ENCODE measurements at places on chromosomes 5 and 9.

GRCh38 chr5:132807163-132807838, 5.8 kb upstream of the SOWAHA start:
- no peak for DNase-seq

GRCh38 chr9:34546834-34547827, 24.3 kb upstream of the ENHO start:
- DNase-seq = peak; percentile 43

DNA sequence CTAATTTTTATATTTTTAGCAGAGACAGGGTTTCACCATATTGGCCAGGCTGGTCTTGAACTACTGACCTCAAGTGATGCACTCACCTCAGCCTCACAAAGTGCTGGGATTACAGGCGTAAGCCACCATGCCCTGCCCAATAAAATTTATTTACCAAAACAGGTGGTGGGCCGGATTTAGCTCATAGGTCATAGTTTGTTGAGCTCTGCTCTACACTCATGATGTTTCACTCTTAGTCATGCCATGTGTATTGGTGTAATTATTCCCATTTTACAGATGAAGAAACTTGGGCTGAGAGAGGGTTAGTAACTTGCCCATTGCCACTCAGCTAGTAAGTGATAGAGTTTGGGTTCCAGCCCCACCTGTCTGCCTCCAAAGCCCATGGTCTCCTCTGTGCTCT, 93.1 kb upstream of the WWC1 start:
- no peak for DNase-seq

DNA sequence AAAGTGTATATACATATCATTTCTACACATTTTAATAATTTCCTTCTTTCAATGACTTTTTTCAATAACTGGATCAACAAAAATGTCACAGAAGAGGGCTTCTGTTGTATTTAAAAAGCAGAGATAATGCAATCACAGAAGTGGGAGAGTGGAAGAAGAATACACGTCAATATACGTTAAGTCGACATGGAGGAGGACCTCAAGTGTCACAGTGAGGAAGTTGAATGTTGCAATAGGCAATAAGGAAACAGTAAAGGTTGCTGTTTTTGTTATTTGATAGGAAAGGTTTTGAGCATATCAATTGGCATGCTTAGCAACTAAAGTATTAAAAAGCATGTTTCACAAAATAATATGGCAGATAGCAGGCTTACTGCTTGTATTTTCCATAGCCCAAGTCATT, 184.0 kb upstream of the NR4A3 start:
- no peak for DNase-seq

DNA sequence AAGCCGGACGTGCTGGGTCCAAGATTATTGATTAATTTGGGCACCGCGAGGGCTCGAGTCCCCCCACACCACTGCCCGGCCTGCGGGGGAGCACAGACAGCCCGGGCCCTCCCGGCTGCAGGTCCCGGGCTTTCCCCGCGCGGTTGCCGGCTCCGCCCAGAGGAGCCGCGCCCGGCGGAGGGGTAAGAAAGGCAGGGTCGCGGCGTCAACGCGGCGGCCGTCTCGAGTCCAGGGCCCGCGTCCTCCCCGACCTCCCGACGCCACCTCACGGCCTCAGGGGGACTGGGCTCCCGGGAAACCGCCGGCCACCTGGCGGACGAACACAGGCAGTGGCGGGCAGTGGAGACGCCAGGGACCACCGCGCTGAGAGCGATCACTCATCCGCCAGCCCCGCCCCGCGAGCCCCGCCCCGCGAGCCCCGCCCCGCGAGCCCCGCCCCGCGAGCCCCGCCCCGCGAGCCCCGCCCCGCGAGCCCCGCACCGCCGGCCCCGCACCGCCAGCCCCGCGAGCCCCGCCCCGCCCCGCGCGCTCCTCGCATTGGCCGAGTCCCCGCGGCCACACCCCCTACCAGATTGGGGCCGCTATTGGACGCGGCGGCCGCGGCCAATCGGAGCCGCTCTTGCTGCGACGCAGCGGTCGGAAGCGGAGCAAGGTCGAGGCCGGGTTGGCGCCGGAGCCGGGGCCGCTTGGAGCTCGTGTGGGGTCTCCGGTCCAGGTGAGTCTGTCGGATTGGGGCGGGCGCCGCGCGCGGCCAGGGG, at the start of gene MRPL41:
Gene MRPL41, plus strand, starts transcription at position 616 of the 758 bp plus-strand sequence. CDS start 203 bp downstream, outside the sequence.
- DNase-seq = peak; percentile 94

- DNase-seq = peak; percentile 48
These were observed 6.5 kb upstream of the TBC1D9B start for GRCh38 chr5:179914032-179914755.

- DNase-seq = peak; percentile 90
These were observed 9.5 kb upstream of the NFIL3 start for GRCh38 chr9:91433180-91433579.

DNA sequence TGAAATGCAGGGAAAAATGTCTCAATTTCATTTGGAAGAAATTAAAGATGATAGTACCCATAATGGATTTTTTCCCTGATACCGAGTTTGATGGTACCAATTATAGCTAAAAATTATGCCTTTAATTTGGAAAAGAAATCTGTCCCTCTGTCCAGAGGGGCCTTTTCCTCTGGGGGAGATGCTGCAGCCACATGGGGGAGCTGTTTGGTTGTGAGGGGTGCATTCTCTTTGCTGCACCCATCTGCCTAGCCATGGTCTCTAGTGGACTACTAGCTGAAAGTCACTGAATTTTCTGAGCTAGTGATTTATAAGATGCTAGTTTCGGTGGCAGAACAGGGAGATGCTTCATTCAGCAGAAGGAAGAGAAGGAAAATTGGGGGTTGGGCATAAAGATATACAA, 9.6 kb downstream of the SEC61B start:
- DNase-seq = peak; percentile 21

DNA sequence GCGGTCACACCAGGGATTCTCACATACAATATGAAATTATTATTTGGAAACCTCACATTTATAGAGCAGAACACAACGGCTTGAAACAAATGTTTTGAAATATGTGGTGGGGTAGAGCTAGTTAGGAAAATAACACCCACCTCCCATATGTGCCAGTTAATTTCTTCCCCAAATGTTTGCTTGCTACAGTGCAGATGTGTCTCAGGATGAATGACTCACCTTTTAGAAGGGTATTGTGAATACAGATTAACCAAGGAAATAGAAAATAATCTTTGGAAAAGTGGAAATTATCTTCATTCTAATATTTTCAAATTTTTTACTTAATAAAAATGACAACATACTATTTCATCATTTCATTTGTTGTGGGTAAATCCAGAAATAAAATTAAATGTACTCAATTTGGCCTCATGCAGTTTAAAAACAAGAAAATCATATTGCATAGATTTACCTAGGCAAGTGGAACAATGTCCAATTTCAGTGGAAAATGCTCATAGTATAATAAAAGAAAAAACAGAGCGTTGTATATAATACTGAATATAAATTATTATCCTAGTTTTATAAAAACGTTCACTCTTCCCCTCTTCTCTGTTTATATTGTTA, 39.3 kb upstream of the RICTOR start:
- no peak for DNase-seq

DNA sequence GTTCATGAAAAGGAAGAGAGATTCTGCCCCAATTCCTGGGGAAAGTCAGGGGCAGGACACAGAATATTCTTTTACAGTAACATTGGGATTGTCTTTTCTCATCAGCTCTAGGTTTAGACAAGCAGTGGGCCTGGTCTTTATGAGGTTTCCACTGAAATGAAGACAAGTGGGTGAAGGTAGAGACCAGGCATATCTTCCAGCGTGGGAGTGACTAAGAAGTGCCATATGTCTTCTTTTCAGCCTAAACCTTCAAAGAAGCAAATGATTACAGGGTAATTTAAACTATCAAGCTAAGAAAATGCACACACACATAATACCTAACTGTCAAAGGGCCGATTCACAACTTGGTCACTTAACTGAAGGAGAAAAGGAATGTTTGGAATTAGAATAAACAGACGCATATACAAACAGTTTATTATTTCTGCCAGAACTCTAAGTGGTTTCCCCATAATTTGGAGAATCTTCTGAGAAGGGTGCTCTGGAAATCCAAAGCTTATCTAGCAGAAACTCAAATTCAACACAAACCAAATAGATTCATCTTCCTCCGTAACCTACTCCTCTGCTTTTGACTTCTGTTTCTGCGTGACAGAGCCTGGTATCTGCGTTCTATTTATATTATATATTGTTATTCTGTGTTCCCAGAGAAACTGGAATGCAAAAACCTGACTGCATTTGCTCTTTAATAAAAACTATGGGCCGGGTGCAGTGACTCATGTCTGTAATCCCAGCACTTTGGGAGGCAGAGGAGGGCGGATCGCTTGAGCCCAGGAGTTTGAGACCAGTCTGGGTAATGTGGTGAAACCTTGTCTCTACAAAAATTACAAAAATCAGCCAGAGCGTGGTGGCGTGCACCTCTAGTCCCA, 22.0 kb upstream of the TEK start:
- peak; percentile 0 for DNase-seq

GRCh38 chr9:81826517-81826906, 101.7 kb upstream of the SPATA31D4 start:
- peak; percentile 45 for DNase-seq

- DNase-seq = no peak
These were observed 10.4 kb downstream of the ZNF618 start for GRCh38 chr9:113886466-113886865.

DNA sequence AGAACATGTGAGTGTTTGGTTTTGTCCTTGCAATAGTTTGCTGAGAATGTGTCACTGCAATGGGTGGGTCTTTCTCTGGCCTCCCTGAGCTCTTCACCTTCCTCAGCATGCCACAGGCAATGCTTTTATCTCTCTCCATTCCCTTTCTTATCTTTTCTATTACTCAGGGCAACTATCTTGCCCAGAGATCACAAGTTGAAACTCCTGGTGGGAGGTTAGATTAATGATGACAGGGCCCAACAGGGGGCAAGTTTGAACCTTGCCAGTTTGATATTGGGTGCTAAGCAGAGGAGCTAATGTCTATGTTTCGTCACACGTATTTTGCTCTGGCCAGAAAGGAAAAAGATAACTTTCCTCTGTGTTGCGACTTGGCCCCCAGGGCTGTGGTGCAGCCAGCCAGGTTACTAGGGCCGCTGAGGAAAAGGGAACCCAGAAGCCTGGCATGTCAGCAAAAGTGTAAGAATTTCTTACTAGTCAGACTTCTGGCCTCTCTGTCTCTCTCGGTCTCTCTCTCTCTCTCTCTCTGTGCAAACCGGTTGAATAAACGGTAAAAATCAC, 299.3 kb upstream of the POU5F2 start:
- DNase-seq = no peak

DNA sequence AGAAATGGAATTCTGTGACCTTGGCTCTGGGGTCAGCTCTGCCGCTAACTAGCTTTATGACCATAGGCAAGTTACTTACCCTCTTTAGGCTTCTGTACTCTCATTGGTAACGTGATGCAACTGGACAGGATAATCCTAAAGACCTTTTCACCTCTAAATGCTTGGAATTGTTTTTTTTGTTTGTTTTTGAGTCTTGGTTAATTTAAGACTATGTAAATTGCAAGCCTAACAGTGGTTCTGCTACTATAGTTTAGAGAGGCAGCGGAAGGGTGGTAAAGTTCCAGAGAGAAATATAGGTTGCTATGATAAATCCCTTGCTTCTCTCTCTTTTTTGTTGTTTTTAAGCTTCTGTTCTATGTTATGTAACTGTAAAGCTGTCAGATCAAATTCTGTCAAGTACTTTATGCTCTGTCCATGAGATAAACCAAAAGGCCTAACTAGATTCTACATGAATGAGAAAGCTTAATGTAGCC, 17.6 kb downstream of the FAM169A start:
- no peak for DNase-seq

GRCh38 chr5:158777647-158778350, 321.9 kb downstream of the EBF1 start:
- peak; percentile 49 for DNase-seq

- DNase-seq = no peak
These were observed 82.2 kb upstream of the CNTLN start for GRCh38 chr9:17052626-17053025.

DNA sequence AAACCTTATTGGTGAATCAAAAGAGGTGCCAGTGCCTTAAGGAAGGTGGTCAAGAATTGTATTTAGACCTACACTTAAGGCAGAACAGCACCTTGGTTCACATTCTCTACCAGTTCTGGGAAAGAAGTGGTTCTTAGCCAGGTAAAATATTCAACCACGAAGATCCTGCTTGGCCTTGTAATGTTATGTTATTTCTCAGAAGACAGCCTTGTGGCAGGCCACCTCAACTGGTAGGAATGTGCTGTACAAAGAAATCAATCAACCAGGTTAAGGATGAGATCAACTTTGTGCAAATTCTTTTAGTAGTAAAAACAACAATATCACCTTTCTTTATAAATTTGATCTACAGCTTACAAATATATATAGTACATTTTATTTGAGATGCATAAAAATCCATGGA, 246.8 kb downstream of the ARRDC3 start:
- DNase-seq = no peak

DNA sequence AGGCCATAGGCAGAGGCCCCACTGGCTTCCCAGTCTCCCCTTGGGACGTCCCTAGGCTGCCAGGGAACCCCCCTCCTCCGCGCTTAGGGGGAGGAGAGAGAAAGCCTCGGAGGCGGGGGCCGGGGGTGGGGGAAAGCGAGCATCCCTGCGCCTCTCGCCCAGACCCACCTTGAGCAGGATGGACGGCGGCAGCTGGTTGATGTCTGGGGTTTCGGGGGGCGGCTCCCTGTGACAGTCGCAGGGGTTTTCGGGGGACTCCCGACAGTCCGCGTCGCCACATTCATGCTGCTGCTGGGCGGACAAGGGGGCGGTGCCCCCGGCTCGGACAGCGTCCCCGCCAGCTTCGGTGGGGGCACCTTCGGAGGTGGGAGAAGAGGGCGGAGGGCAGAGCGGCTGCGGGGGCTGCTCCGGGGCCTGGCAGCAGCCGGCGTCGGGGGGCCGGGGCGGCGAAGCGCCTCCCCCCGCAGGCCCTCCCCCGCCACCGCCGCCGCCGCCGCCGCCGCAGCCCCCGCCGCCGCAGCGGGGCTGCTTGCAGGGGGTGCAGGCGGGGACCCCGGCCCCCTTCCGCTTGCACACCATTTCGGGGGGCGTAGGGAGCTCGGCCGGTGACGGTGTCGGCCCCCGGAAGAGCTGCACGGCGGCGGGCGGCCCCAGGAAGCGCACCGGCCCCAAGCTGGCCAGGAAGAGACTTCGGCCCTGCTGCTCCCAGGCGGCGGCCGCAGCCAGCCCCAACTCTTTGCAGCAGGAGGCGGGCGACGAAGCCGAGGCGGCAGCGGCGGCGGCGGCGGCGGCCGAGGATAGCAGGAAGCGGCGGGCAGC, 1.2 kb downstream of the FBXL17 start:
- DNase-seq = peak; percentile 6

- DNase-seq = peak; percentile 52
These were observed 59.3 kb downstream of the CAST start for GRCh38 chr5:96721351-96721977.

GRCh38 chr5:122099060-122099790, 21.2 kb upstream of the LOX start:
- DNase-seq = peak; percentile 82

- no peak for DNase-seq
These were observed 85.1 kb downstream of the YIPF5 start for GRCh38 chr5:144085381-144085780.

GRCh38 chr9:85115473-85115872, 445.9 kb downstream of the NTRK2 start:
- DNase-seq = no peak
